ENCODE measurements at places on chromosomes 11 and 22.

DNA sequence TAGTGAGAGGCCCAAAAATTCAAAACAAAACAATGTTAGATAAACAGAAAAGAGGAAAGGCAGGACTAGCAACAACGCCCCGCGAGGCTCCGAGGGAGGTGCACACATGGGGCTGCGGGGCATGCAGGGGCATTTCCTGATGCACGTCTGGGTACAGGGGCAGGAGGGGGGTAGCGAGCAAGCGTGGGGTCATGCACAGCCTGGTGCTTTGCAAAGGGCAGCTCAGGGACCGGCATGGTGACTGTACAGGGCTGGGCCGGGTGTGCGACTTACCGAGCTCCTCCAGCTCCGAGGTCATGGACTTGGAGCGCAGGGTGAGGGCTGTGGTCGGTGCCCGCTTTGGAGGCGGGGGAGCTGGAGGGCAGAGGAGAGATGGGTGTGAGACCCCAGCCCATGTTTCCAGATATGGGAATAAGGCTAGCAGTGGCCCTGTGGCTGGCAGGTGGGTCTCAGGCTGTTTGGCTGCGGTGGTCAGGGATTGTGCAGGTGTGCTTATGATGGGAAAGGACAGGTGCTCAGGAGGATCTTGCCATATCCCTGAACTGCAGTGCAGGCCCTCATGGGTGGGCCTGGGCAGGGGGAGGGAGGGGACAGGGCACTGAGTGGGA, 103.7 kb downstream of the CTTN start:
- no peak for DNase-seq

DNA sequence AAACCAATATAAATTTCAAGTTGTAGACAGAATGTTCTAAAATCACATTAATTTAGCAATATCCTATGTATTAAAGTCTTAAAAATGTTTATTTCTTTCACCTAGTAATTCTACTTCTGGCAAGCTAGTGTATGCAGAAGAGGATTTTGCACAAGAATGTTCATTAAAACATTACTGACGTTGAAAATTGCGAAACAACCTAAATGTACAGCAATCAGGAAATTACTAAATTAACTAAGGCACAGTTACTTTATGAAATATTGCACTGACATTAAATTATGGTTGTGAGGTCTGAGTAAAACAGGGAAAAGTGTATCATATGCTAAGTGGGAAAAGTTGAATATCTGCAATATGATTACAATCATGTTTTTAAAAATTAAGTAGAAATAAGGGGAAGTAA, 4.1 kb downstream of the SLC36A4 start:
- no peak for DNase-seq

DNA sequence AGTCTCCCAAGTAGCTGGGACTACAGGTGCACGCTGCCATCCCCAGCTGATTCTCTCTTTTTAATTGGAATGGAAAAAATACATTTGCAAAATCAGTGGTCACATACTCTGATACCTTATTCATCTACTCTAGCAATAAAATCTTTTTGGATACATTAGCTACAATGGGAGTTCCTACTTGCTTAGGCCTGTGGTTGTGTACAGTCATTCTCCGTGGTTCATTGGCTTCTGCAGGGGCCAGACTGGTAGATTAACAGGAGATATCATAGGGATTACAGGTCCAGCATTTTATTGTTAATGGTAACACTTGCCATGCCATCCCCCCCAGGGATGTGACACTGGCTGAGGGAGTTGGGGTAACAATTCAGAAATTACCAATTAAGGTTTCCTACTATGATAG, 140.0 kb downstream of the ADAMTS15 start:
- DNase-seq, result no peak

DNA sequence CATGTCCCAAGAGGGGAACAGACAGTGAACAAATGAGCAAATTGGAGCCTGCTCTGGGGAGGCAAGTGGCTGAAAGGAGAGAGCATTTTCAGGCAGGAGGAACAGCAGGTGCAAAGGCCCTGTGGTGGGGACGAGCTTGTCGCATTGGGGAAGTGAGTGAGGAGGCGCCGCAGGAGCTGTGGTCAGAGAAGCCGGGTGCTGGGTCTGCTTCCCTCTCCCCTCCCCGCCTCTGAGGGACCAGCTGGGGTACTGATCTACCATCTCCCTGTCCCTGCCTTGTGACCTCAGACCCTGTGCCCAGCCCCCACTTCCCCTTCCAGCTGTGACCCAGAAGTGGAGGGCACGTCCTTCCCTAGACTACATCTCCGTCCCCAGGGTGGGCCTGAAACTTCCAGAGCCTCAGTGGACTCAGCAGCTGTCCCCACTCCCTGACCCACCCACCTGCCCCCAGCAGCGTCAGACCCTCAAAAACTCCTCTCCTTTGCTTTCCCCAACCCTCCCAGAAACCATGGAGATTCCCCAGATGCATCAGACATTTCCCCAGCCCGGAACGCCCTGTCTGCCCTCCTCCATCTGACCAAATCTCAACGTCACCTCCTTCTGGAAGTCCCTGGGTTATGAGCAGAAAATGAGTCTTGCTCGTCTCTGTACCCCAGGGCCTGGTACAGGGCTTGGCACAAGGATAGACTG, 19.7 kb upstream of the PDGFB start:
- DNase-seq, result no peak

DNA sequence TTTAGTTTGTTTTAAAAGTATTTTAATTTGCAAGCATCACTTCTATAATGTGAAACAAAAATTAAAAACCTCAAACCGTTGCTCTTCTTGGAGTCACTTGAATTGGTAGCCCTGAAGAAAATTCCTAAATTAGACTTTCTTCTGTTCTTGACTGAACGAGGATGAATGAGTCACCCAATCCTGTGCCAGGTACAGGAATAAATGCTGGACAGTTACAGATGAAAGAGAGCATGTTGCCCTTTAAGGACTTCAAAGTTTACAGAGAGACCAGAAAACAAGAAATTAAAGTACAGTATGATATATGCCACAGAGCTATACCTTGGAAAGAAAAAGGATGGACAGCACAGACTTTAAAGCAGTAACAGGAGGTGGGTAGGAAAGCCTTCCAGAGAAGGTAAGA, 41.3 kb upstream of the CXCR5 start:
- DNase-seq, result no peak

DNA sequence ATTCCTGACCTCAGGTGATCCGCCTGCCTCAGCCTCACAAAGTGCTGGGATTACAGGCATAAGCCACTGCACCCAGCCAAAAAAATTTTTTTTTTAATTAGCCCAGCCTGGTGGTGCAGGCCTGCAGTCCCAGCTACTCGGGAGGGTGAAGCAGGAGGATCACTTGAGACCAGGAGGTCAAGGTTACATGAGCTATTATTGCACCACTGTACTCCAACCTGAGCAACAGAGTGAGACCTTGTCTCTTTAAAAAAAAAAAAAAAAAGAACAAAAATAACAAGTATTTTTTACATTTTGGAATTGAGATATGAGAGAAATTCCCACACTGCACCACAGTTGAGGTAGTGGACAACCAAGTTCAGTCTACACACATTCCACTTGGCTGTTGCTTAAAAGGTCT, 13.6 kb upstream of the L3MBTL2 start:
- DNase-seq, result no peak

GRCh38 chr22:28246397-28246796, 327.3 kb upstream of the PITPNB start:
- DNase-seq, result no peak

- DNase-seq, result no peak
Measured at GRCh38 chr22:37442537-37442936, 15.3 kb upstream of the ELFN2 start.

DNA sequence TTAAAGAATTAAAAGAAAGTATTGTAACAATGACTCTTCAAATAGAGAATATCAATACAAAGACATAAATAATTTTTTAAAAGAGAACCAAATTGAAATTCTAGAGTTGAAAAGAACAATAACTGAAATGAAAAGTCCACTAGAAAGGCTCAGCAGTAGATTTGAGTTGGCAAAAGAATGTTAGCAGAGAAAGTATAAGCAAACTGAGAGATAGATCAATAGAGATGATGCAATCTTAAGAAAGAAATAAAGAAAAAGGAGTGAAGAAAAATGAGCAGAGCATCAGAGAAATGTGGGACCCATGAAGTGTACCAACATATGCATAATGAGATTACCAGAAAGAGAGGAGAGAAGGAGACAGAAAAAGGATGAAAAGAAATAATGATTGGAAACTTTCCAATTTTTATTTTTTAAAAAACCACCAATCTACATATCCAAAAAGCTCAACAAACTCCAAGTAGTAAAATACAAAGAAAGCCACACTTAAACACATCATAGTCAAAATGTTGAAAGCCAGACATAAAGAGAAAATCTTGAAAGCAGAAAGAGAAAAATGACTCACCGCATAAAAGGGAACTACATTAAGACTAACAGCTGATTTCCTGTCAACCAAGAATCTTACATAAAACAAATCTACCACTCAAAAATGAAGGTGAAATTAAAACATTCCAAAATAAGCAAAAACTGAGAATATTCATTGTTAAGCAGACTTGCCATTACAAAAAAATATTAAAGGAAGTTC, 20.9 kb downstream of the NCF4 start:
- DNase-seq, result no peak

DNA sequence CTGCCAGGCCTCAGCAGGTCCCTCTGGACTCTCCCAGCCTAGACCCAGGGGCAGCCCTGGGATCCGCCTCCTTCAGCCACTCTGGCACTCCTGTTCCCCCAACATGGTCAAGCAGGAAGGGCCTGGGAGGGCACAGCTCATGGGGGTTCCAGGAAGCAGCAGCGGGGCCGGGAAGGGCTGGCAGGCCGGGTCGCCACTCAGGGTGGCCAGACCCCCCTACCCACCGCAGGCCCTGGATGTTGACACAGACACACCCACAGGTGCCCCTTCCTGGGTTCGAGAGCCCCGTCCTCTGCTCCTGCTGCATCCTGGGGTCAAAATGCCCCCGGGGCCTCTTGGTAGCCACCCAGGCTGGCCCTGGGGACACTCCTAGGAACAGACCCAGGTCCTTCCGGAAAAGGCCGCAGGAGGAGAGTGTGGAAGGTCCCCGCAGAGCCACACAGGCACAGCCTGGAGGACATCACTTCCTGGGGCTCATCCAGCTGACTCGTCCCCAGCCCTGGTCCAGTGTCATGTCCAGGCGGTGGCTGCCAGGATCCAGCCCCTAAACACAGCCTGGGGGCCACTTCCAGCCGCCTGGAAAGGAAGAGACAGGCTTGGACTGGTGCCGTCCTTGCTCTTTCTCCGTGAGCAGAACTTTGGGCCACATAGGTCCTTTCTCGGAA, 6.8 kb upstream of the PIM3 start:
- DNase-seq, result no peak

DNA sequence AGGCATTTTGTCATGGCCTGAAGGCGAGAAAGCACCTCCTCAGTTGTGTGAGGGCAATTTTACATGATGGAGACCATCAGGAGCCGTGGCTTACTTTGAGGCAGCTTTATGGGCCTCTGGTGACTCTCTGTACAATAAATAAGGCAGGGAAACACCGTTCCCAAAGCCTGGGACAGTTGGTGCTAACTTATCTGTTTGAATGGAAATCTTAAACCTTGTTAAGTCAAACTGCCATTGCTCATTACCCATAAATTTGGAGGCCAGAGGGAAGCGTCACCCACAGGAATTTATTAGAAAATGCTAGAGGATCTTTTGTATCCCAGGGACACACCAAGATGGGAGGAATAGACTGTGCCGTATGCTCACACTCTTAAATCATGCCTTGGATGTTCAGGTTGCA, 1156.9 kb downstream of the BRD1 start:
- DNase-seq, result no peak

GRCh38 chr11:26632691-26633159, 60.7 kb upstream of the MUC15 start:
- no peak for DNase-seq

DNA sequence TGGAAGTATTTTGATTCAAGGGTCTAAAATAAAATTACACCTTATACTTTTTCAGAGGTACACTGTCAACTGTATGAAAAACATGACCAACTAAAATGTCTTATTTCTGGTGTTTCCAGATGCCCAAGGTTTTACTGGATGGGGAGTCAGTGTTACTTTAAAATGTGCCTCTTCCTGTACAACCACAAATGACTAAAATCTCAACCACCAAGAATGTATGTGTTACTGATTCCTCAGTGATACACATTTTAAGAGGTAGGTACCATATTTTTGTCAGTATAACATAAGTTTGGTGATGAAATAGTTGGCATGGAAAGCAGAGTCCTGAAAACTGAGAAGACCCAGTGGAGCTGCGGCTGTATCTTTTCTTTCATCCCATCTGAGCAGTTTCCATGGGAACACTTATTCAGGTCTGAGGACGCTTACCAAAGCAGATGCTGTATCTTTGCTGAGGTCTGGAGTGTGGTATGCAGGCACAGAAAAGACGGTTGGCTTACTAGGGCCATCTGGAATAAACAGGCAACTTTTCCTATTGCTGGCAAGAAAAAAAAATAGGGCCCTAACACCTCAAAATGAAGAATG, 21.2 kb upstream of the TP53AIP1 start:
- DNase-seq, result no peak

DNA sequence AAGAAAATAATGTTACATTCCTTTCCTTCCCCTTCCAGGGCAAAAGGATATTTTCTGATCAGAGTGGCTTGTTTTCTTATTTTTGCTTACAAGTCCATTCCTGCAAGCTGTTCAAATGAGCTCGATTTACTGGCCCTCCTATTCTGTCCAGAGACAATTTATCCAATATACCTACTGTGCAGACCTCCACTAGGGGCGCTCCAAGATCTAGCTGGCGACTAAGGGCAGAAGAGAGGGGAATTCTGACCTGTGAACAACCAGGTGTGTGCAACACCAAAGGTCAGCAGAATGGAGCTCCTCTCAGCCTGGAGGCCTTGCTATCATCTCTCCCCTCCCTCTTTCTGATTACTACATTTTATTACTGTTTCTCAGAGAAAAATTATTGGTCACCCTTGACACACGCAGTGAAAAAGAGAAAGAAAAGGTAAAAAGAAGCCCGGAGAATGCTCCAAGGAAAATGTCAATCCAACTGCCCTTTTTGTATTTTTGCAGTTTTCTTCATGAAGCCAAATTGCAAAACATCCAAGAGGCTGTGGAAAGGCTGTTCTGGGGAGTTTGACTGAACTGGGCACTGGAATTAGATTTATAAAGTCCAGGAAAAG, 3.2 kb downstream of the SEZ6L start:
- no peak for DNase-seq

GRCh38 chr11:62611705-62612365, 740 bp downstream of the EML3 start:
- no peak for DNase-seq

- no peak for DNase-seq
Measured at GRCh38 chr11:68893282-68893681, 10.3 kb downstream of the MRPL21 start.

- no peak for DNase-seq
Measured at GRCh38 chr11:103091064-103091800, 728 bp downstream of the DCUN1D5 start.

DNA sequence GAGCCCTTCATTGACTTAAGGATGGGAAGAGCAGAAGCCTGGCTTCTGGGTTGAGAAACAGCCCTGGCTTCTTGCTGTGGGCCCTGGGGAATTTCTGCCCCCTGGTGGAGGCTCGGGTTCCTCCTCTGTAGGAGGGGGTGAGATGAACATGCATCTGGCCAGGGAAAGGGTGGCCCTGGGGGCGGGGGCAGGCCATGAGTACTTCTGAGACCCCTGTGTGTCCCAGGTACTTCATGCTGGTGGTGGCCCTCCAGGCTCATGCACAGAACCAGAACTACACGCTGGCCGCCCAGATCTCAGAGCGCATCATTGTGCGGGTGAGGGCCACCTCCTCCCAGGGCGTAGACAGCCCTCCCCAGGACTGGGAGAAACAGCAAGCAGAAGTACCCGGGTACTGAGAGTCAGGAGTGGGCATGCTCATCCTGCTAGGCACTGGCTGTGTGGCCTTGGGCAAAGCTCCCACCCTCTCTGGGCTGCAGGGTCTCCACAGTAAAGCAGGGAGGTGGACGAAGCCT, 15.8 kb downstream of the TMEM258 start:
- DNase-seq, result no peak

GRCh38 chr11:126598344-126599216, 243.1 kb downstream of the ST3GAL4 start:
- no peak for DNase-seq
